NCI-H526 (cell line): ENCODE measurements at places on chromosomes 4 and X.

DNA sequence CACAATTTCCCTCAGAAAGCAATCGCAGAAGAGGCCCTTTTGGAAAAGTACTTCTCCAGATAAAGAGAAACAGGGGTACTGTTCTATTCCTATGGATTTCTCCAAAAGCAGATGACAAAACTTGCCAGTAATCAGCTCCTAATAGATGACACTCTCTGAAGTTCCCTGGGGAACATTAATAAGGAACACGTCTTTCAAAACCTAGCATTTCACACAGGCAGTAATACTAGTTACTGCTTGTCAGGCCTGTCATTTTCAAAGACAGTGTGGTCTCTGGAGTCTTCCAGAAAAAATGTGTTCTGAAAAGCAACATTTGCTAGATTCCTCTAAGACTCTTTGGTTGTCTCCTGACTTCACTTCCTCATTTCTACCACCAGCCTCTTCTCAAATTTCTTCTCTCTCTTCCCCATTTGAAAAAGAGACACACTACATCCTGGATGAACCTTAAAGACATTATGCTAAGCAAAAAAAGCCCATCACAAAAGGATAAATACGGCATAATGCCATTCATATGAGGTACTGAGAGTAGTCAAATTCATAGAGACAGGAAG lies 47.3 kb downstream of the CHRDL1 start:
- no peak for DNase-seq

DNA sequence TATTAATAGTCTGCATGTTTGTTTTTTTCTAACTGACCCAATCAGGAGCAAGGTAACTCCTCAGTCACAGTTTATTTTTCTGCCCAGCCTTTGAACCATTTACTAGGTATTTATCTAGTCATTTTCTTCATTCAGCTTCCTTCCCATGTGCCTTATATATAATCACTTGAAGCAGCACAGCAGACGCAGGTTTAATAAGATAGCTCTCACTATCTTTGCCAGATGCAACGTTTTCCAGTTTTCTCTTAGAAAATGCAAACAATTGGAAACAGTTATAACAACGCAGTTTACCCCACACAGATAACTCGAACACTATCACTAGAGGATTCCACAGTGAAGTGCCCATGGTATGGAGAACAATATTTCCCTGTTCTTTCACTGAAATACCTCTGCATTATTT lies 56.4 kb upstream of the NFKB1 start:
- no peak for DNase-seq

GRCh38 chr4:2756691-2757350 lies 685 bp upstream of the TNIP2 start:
- no peak for DNase-seq

DNA sequence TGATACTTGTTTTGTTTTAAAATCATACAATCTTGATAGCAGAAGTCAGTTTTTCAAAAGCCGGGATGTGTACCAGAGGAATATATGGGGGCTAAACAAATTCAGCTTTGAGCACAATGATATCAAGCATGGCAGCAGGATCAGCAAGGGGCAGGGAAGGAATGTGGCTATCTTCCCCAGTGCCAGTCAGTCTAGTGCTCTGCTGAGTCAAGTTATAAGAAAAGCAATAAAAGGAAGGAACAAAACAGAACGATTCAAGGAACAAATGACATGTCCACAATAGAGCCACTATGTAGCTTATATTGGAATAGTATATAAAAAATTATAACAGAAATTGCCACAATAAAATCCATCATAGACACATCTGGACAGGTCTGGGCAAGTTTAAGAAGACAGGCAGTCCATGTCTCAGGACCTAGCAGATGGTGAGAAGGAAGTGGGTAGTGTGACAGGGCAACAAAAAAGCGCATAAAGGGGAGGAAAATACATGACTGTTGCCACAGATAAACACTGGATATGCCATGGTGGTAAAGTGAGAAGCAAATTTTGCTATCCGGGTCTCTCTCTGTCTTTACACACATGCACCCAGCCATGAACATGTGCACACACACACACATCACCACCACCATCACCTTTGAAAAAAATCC lies 518.2 kb upstream of the HTR2C start:
- no peak for DNase-seq

DNA sequence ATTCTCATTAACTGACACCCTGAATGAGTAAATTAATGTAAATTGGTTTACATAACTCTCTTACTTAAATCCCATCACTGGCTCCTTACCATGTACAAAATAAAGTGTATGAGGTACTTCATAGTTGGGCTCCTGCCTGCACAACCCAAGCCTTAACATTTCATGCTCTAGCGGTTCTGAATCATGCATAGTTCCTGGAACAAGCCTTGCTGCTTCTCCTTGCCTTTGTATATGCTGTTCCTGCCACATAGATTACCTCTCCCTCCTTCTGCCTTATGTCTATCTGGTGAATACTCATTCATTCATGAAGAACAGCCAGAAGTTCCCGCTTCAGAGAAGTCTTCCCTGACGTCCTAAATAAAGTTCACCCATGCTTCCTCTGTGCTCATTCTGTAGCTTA lies 594.7 kb downstream of the SMARCA1 start:
- no peak for DNase-seq
